ENCODE measurements at places on chromosomes 2 and 18.

DNA sequence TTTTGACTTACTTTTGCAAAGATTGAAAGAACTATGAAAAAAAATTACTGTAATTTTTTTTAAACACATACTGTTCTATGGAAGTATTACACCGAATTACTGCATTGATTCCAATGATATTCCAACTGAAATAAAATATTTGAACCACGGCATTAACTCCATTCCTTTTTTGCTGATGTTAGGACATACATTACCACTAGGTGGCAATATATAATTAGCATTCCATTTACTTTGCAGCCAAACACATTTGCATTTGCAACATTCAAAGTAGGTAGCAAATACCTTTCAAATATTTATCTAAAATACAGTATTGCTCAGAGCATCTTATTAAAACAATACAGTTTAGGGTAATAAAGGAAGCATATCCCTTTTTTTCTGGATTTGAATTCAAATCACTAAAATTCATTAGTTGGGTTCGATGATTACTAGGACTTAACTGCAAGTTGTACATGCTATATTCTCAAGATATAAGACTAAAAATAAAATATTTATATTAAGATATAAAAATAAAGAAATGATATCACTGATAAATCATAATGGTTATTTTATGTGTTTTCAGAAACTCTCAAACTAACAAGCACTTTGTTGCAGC is 31.3 kb downstream of the LANCL1 start:
- no peak for DNase-seq

- DNase-seq, result no peak
Observed at GRCh38 chr2:83224591-83225200, 1234.4 kb downstream of the SUCLG1 start.

DNA sequence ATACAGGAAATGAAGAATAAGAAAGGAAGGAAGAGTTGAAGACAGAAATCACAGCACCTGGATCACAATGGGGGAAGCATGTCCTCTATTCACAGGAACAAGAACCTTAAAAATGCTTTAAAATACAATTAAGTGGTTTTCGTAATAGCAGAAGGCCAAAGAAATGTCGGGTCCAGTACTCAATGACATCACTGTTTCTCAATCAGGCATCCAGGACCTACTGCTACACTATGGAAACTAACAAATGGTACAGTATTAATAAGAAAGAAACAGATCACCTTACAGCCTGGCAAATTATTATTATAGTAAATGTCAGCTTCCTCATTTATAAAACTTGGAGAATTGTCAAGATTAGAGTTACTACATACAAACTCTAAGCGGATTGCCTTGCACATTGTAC is 15.8 kb downstream of the HNRNPLL start:
- DNase-seq, result no peak

DNA sequence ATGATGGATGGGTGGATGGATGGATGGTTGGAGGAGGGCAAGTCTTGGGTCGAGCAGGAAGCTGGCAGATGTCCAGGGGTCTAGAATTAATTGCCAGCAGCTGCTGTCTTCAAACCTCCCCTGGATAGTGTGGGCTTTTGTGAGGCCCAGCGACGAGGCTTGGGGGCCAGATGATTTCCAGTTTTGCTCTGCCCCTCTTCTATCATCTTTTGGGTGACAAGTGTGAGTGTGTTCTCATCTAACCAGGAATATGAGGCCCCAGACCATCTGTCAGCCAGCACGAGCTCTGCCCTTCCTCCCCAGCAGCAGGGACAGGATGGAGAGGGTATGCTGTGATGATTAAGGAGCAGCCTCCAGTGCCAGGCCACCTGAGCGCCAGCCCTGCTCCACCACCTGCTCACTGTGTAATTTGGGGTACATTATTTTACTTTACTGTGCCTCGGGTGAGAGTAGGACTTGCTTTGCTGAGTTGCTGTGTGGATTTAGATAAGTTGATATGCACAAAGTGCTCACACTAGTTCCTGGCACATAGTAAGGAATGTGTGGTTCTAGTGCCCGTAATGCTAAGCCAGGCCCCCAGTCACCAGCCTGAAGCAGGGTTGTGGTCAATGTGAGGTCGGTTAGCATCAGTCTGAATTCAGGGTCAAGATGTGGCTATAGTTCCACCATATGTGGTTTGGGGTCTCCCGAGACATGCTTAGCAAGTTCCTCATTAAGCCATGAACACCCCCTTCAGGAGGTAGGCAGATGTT is 251.1 kb downstream of the CYP26B1 start:
- DNase-seq, result no peak

GRCh38 chr2:201242571-201243277 is 17.6 kb upstream of the CASP8 start:
- DNase-seq, result no peak

DNA sequence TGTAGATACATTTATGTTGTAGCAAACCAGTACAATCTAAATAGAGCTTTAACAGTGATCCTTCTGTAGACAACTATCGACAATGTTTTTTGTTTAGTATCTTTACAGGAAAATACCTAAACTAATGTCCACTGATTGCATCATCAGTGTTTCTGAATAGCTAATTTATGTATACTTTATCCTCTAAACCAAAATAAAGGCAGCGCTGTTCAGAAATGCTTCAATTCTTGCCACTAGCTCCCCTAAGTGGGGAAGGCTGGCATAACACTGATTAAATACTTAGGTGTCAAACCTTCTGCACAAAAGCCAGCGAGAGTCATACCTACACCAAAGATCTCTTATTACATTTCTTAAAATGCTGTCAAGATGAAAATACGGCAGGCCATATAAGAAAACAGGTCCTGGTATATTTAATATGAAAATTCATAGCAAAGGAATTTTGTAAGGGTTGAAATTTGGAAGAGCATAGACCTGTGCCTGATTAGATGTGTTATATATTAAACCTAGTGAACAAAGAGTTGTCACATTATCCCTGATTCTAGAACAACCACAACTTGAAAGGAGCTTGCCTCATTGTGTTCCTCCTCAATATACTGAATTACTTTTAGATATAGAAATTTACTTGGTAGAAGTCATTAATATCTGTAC is 1693.4 kb upstream of the SLC39A10 start:
- peak; percentile 15 for DNase-seq

- DNase-seq, result no peak
Observed at GRCh38 chr2:109280804-109281203, 151.8 kb downstream of the SH3RF3 start.

GRCh38 chr2:201171259-201171814 is 11.6 kb upstream of the CASP10 start:
- DNase-seq, result no peak

- DNase-seq, result no peak
Observed at GRCh38 chr2:100895934-100896685, 76.2 kb downstream of the NPAS2 start.

DNA sequence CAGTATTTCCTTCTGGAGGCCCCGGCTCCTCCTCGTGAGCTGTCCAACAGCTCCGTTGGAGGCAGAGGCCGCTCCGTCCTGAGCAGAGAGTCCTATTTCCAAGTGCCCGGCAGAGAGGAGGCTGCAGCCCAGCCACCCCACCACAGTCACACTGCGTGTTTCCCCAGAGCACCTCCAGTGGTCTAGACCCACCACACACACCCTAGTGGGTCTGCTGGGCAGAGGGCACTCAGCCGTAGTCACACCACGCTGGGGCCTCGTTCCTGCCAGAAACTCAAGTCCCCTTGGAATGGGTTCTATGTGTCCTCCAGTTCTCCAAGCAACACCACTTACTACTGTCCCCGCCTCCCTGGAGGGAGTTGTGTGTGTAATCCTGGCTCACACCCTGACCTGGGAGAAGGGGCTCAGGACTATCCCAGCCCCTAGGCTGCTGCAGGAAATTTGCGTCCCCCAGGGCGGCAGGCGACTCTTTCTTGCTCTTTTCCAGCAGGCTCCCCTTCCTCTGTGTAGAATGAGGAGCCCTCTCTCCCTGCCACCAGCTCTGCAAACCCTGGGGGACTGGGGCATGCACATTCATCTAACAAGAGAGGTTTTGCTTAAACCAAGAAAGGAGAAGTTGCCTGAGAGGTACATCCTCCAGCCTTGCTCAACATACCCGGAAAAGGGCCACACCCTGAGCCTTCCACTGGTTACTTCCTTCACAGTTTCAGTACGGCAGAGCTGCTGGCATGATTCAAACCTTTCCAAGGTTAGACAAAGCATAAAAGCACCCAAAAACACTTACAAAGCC is 114.1 kb downstream of the NDUFA10 start:
- no peak for DNase-seq

GRCh38 chr2:134782792-134783191 is 55.6 kb upstream of the ACMSD start:
- DNase-seq, result peak; percentile 3

- peak; percentile 31 for DNase-seq
Observed at GRCh38 chr18:69109686-69110085, 291.0 kb upstream of the DOK6 start.

GRCh38 chr2:50443868-50444630 is 587.9 kb downstream of the NRXN1 start:
- DNase-seq, result no peak

DNA sequence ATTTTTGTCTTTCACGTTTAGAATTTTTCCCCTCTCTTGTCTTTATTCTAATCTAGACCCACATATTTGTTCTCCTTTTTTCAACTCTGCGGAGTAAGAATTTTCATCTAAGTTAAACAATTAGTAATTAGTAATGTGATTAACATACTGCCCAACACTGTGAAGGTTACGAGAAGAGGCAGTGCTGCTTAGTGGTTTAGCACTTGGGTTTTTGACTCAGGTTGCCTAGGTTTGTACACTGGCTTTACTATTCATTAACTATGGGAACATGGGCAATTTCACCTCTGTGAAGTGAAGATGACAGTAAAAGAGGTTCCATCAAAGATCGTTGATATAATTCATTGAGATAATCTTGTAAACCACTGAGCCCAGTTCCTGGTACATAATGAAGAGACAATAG is 82.2 kb upstream of the PNPT1 start:
- no peak for DNase-seq

GRCh38 chr2:233141901-233142300 is 81.8 kb downstream of the INPP5D start:
- DNase-seq, result no peak

- DNase-seq, result no peak
Observed at GRCh38 chr2:41989501-41990180, 58.2 kb upstream of the PKDCC start.

- DNase-seq, result no peak
Observed at GRCh38 chr2:236674238-236674637, 104.6 kb downstream of the ACKR3 start.

DNA sequence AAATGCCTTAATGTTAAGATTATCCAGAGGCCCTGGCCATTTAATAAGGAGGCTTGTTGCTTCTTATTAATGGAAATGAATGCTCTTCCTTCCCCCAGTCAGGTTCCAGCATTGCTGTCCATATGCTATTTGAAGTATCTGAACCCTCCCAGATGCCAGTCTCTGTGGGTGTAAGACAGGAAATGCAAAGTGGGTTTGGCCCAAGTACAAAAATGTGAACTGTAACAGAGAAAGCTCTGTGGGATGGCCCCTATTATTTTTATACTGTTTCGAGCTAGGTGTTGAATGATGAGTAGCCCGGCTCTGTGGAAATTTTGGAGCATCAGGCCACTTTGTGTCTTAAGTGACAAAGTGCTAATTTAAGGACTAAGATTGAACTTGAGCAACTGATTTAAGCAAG is 141.0 kb downstream of the UXS1 start:
- DNase-seq, result peak; percentile 40

- DNase-seq, result no peak
Observed at GRCh38 chr2:231671270-231672050, 36.9 kb upstream of the PTMA start.

DNA sequence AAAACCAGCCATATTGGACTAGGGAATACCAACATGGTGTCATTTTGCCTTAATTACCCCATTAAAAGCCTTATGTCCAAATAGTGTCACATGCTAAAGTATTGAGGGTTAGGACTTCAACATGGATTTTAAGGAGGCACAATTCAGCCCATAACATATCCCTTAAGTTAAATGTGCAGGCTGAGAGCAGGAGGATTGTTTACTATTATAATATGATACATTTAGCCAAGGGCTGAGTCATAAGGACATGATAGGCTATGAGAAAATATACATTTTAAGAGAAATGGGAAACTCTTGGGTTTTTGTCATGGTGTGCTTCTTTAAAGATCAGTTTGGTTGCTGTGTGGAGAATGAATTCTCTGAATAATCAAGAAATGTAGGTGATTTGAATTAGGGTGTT is 136.8 kb downstream of the RDH14 start:
- no peak for DNase-seq

DNA sequence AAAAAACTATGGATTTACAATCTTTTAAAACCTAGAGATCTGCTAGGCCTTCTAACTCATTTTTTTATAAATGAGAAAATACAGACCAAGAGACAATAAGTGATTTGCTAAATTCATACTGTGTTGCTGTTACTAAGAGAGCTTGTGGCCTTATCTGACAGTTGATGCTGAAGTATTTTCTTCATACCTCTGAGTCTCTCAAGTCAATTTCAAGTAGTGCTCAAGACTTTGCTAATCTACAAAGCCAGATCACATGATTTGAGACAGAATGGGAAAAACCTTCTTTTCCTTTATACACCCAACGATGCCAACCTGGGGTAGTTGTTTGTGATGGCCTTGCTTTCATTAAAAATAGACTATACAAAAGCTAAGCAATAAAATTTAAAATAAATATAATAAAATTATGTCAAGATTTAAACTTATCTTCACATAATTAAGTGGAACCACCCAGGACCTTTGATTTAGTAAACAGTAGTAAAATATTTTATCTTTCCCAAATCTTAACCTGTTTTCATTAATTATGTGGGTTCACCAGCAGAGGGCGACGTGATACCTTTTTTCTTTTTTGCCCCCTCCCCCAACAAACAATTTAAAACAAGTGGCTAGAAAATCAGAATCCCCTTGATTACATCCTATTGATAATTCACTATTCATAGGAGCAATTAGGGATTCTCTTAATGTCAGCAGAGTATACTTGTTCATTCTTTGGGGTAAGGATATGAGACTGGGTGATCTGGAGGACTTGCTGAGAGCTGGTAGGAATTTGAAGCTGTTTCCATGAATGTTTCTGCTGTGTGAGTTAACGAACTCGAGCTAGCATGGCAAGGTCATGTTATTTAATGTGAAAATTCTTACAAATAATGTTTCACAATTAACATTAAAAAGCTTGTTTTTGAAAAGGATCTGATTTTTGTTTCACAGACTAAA is 49.6 kb upstream of the SLC5A7 start:
- DNase-seq, result no peak

DNA sequence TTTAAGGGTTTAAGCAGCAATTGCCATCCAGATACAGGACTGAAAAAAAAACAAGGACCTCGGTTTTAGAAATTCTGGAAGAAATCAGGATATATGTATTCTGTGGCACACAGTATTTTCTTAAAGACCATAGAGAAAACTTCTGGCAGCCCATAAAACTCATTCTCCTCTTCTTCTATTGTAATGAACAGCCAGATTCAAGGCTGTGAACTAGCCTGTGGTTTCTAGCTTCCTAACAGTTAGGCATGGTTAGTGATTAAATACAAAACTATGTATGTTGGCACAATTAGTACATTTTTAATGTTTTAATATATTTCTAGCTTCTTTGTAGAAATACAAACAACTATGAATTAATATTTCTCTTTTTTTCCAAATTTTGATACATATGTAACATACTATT is 555.7 kb downstream of the DSC3 start:
- peak; percentile 19 for DNase-seq

GRCh38 chr2:43171789-43172188 is 54.6 kb downstream of the ZFP36L2 start:
- no peak for DNase-seq

GRCh38 chr2:233223059-233223894 is 28.2 kb upstream of the ATG16L1 start:
- DNase-seq, result no peak
